ENCODE measurements at places on chromosomes 3 and 15.

DNA sequence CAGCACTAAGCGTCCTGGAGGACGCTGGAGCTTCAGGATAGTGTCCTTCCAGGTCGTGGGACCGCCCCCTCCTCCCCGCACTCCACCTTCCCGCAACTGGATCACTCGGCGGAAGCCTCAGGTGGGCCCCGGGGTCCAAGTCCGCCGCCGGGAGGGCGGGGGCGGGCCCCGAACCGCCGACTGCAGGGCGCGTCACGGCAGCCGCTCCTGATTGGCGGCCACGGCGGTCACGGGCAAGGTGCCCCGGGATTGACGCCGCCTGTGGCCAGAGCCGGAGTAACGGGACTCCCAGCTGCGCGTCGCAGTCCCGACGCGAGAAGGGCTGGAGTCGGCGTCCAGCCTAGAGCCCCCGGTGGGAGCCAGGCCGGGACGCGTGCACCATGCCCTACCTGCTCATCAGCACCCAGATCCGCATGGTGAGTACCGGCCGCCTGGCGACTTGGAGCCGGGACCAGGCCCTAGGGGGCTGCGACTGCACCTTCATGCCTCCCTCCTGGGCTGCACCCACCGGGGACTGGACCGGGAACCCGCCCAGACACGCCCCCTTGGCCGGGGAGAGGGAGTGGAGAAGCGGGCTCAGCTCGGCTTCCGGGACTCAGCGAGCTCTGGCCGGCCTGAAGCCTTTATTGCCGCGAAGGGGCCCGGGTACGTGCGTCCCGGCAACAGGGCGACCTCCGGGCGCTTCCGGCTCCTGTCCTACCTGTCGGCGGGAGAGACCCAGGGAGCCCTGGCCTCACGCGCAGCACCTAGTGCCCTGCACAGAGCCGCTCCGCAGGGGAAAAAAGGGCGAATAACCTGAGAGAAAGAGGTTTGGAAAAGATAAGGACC is at the start of gene GCHFR:
Gene GCHFR (plus strand): TSS at position 268 of the 828 bp plus-strand sequence. CDS start 113 bp downstream, at position 381.
- DNase-seq: peak; percentile 46

DNA sequence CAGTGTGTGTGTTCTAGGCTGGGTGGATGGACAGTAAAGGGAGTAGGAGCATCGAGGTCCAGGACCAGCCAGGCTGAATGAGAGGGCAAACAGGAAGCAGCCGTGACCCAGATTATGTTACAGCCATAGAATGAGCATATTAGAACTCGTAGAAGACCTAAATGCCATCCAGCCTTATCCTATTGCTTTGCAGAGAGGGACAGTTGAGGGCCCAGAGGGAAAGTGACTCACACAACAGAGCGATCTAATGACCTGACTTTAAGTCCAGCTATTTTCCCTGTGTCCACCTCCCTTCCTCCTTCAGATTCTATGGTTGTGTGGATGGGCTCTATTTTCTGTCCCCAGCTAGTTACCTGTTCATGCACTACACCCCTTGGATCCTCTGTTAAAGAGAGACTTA is 634.1 kb upstream of the TBL1XR1 start:
- no peak for DNase-seq

- DNase-seq: no peak
These were observed 612 bp upstream of the LDHAL6B start for GRCh38 chr15:59205839-59206622.

DNA sequence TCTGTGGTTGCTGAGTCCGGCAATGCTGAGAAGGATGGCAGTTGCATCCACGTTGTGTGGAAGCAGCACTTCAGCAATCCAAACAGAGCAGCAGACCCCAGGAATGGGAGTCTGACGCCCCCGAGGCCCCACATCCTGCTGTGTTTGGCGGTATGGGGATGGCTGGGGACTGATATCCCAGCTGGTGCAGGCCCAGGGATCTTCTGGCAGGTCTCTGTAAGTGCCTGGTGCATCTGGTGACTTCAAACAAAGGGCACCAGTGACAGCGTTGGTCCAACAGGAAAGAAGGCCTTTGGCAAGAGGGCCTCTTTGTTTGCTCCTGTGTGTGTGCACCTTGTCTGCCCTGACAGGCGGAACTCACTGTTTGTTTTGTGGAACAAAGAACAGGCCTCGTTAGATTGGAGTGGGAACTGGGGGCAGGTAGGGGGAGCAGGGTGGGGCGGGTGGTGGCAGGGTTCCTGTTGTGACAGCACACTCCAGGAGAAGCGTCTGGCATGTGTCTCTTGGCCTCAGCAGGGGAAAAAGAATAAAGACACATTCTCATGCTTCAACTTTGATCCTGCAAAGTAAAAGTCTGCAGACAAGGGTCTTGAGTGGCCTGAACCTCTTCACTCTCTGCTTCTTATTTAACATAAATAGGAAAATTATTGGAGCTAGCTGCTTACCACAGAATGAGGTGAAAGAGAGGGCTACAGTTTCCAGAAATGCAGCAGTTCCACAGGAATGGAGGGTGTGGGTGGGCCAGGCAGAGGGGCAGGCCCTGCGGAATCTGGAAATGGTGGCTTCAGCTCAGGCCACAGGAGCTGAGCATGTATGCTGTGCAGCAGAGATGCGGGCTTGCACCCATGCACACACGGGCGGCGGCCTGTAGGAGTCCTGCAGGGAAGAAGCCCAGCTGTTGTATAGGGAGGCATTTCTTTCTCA is 94.5 kb upstream of the MYZAP start:
- DNase-seq: no peak

DNA sequence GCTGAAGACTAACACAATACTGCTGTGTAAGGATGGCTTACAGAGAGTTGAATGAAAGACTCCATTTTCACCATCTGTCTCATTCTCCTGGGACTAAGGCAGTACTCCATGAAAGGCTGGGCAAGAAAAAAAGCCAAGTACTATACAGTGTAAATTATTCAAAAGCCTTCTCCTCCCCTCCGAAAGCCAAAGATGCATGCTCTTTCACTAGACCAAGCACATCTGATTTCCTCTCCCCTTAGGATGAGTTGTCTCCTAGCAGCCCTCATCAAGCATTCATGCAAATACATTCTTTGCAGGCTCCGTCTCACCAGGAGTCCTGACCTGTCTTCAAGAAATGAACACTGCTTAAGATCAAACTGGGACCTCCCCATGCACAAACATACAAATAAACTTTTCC is 133.5 kb upstream of the THBS1 start:
- DNase-seq: no peak

- no peak for DNase-seq
These were observed 4.4 kb downstream of the LAMP3 start for GRCh38 chr3:183158113-183158512.

GRCh38 chr3:103170651-103171050 is 735.8 kb downstream of the ZPLD1 start:
- DNase-seq: no peak

- DNase-seq: no peak
These were observed 62.0 kb downstream of the MYO5A start for GRCh38 chr15:52466716-52467115.

- peak; percentile 85 for DNase-seq
These were observed 20.7 kb upstream of the FEM1B start for GRCh38 chr15:68256675-68257450.

DNA sequence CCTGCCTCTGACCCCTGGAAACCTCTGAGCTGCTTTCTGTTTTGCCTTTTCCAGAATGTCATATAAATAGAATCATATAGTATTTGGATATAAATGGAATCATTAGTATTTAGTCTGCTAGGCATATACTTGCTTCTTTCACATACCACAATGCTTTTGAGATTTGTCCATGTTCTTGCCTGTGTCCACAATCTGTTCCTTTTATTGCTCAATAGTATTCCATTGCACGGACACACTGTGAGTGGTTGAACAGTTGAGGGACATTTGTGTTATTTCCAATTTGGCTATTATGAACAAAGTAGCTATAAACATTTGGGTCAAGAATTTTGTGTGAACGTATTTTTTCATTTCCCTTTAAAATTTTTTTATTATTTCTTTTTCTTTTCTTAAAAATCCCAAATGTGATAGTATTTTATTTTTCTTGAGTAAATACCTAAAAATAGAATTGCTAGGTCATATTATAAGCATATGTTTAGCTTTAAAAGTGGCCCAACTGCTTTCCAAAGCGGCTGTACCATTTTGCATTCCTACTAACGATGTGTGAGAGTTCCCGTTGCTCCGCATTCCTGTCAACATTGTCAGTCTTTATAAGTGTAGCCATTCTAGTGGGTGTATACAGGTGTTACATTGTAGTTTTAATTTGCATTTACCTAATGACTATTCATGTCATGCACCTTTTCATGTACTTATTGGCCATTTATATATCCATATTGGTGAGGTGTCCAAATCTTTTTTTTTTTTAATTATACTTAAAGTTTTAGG is 26.5 kb downstream of the WDR53 start:
- DNase-seq: no peak

- no peak for DNase-seq
These were observed 740 bp downstream of the MAGI1 start for GRCh38 chr3:66037986-66038369.

DNA sequence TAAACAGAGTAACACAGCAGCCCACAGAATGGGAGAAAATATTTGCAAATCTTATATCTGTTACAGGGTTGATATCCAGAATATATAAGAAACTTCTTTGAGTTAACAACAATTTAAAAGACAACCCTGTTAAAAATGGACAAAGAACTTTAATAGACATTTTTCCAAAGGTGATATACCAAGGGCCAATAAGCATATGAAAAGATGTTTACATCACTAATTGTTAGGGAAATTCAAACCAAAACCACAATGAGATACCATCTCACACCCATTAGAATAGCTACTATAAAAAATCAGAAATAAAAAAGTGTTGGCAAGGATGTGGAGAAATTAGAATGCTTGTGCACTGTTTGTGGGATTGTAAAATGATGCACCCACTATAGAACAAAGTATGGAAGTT is 110.8 kb downstream of the SPATA16 start:
- no peak for DNase-seq

- DNase-seq: no peak
These were observed 269.4 kb upstream of the PEX5L start for GRCh38 chr3:180306155-180306554.

- DNase-seq: no peak
These were observed 84.3 kb downstream of the CHST2 start for GRCh38 chr3:143203848-143204247.

DNA sequence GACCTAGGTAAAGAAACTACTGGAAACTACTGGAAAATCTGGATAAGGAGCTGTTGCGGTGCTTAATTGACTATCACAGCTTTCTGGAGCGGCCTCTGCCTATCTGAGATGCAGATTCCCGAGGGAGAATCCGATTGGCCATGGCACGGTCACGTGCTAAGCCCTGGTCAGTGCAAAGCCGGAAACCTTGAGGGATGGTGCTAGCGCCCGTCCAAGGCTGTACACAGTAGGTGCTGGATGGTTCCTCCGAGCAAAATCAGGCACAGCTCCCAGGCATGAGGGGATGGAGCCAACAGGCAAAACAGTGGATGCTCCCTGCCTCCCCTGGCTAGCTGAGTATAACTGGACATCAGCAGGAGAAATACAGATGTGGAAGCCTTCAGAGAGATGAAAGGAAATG is 238.7 kb upstream of the HES1 start:
- DNase-seq: no peak

- no peak for DNase-seq
These were observed 161.1 kb downstream of the OR4M2 start for GRCh38 chr15:22241451-22241850.

- no peak for DNase-seq
These were observed 11.6 kb upstream of the AEN start for GRCh38 chr15:88609344-88610090.

- no peak for DNase-seq
These were observed 97.2 kb upstream of the TSPAN3 start for GRCh38 chr15:77168141-77168540.

- DNase-seq: no peak
These were observed 108.0 kb downstream of the SNRPN start for GRCh38 chr15:25062551-25063430.

DNA sequence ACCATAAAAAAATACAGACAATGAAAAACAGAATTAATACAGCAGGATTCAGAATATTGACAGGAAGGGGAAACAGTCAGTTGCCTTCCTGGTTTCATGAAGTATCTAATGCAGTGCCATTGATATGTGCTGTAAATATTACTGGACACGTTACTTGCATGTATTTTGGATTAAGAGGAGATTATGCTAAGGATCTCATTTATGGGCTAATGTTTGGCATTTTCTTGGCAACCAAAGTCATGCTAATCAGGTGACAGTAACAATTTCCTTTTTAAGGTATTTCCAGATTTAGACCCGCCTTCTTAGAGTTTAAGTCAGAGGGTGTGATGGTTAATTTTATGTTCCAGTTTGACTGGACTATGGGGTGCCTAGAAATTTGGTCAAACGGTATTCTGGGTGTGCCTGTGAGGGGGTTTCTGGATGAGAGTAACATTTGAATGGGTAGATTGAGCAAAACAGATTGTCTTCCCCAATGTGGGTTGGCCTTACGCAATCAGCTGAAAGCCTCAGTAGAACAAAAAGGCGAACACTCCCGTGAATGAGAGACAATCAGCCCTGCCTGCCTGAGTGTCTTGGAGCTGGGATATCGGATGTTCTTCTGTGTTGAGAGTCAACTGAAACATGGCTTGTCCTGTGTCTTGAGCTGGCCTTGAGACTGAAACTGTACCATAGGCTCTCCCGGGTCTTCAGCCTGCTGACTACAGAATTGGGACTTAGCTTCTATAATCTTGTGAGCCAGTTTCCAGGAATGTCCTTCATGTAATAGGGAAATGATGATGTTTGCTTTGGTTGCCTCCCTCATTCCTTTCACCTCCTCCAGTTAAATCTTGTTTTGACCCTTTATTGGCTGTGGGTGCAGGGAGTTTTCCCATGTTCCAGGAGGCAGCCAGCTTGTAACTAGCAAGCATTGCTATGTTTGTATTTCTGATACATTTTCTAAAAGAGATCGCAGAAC is 10.5 kb downstream of the SQOR start:
- DNase-seq: no peak

DNA sequence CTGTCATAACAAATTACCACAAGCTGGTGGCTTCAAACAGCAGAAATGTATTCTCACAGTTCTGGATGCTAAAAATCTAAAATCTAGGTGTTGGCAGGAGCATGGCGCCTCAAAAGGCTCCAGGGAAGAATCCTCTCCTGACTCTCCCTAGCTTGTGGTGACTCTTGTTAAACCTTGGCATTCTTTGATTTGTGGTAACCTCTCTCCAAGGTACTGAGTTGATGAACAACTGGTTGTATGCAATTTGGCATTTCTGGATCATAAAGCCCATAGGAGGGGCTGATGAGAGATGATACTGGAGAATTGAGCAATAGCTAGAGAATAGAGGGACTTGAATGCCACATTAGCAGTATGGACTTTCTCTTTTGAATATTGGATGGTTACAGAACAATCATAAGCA is 821.8 kb downstream of the TBL1XR1 start:
- DNase-seq: no peak

- DNase-seq: no peak
These were observed 111.2 kb downstream of the LSM3 start for GRCh38 chr3:14289590-14290461.

DNA sequence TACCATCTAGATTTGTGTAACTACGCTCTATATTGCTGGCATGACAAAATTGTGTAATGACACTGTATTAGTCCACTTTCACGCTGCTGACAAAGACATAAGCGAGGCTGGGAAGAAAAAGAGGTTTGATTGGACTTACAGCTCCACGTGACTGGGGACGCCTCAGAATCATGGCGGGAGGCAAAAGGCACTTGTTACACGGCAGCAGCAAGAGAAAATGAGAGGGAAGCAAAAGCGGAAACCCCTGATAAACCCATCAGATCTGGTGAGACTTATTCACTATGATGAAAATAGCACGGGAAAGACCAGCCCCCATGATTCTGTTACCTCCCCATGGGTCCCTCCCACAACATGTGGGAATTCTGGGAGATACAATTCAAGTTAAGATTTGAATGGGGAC is 905.7 kb downstream of the DIPK2A start:
- DNase-seq: no peak

Data from substantia nigra (tissue), 51 donors.